ENCODE measurements at places on chromosomes 1 and 21.

DNA sequence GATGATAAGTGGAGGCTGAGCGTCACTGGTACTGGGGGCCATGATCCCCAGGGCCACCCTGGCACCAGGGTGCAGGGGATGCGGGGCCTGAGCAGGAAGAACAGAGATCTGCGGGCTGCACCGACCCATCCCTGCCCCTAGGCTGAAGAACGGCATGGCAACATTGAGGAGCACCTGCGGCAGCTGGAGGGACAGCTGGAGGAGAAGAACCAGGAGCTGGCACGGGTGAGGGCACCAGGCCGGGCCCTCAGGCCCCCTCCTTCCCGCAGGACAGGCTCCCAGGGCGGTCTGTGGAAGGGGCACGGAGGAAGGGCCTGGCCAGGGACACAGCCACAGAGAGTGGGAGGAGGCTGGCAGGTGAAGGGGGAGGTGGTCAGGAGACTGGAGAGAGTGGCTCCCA, 21.8 kb downstream of the PPFIA4 start:
- no peak for DNase-seq

DNA sequence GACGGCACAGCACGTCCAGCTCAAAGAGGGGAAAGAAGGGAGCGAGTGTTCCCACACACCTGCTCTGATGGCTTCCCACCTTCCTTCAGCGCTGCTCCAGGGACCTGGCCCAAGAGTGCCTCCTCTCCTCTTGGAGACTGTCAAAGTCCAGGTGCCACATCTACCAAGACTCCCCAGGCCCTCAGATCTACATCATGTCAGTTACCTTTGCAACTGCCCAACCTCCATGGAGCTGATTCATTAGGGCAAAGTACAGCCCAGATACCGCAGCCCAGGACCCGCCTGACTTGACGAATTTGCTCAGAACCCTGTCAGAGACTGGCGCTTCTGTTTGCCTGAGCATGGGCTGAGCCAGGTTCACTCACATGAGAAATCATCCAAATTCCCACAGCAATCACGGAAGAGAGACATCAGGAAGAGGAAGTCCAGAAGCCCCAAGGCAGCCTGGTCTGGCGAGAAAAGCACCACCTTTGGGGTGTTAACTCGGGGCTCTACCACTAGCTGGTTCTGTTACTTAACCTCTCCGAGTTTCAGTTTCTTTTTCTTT, at the start of gene SEC16B:
SEC16B (minus strand) TSS at position 234 of the 547 bp plus-strand sequence. CDS start 2,077 bp downstream, outside the sequence.
- DNase-seq = no peak

- DNase-seq = no peak
Observed at GRCh38 chr1:42552636-42553035, 89.5 kb downstream of the CCDC30 start.

DNA sequence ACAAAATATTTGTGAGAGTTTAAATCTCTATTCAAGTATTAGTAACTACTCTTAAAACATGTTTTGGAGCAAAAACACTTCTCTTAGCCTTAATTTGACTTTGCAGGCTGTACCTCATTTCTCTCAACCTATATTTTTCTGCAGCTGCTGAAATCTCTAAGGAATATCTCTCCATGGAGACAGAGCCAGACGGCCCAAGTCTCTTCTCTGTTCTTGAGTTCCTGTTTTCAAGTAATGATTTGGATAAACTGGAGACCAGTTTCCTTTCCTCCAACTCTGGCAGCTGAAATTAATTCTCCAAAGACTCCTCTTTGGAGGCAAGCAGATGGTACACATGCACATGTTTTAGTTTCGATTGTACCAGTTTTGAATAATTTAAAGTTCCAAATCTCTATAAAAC, 659.7 kb upstream of the NEGR1 start:
- DNase-seq = no peak

DNA sequence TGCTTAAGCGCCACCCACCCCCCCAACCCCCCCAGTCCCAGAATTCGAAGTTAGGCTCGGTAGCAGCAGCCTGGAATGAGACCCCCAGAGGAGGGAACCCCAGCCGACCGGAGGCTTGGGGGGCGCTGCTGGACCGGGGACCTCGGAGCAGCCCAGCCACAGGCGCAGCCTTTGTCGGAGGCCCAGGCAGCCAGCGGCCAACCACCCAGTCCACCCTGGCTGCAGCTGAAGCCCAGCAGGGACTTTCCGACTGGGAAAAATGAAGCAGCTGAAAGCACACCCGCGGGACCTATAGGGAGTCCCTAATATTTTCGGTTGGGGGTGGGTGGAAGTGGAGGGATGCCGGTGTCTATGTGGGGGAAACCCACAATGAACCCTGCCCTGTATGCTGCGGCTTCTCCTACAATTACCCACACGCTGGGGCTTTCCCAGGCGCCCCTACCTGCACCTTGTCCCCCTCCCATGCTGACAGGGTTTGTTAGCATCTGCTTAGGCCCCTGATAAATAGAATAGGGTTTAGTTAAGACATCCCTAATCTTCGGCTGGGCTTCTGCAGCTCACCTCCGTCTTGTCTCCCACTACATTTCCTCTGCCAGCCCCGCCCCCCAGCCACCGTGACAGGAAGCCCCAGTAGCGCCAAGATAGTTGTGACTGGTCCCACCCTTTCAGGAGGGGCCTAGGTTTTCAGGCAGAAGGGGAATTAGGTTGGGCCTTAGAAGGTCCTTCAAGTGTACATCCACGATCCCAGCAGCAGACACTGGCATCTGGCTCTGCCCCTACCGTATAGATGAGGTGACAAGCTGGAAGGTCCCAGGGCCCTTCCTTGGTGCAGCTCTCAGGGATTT, 838 bp downstream of the CCDC28B start:
- DNase-seq = peak; percentile 48

GRCh38 chr1:202615501-202616354, 94.5 kb downstream of the SYT2 start:
- no peak for DNase-seq
